GM10248 (cell line): ENCODE measurements at places on chromosomes 2 and 18.

- DNase-seq: peak; percentile 13
Measured at GRCh38 chr18:56511996-56512395, 126.4 kb downstream of the TXNL1 start.

DNA sequence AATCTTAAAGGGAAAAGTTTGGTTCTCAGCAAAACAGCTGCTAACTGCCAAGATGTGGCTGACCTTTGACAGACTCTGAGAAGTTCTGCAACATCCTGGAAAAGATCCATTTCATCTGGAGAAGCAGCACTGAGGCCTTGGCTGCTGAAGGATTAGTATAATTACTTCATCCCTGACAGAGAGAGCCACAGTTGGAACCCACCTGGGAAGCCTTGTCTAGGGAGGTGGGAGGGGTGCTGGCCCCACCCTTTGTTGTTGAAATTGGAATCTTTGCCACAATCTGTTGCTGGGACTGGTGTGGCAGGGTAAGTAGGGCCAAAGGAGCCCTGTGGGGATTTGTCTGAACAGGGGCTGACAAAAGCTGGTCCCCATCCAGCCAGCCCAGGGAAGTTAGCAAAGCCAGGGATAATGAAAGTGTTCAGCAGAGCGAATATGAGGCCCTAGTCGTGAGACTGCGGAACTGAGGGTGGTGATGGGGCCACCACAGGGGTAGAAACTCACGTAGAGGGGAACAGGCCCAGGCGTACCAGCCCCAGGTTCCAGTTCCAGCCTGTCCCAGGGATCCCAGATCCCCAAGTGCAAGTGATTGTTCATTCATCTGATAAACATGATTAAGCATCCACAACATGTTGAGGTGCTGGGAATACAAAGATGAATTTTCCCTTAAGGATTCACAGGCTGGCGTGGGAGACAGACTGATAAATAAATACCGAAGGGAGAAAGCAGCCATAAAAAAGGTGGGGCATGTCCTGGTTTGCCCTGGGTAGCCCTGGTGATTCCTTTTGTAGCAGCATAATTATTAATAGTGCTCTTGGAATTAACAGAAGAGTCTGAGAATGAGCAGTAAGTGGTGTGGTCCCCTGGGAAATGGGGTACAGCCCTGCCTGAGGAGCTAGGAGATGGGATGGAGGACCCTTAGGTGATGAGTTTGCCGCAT, 60.0 kb downstream of the MYO1B start:
- no peak for DNase-seq

- DNase-seq: no peak
Measured at GRCh38 chr18:44290366-44290977, 390.2 kb upstream of the SETBP1 start.

DNA sequence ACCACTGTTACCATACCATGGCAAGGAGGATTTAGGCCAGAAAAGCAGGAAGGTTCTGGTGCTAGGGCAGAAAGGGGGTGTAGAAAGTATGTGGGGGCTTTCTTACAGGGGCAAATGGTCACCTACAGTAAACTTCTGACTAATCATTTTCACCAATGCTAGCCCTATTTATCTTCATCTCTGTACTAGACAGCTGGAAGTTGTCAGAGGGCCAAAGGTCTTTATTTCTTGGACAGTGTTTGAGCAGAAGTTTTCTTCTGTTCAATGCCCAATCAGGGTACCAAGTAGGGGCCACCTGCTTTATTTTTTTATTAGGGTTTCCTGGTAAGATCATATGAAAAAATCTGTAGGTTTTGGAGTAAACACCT, 37.6 kb downstream of the MAP4K4 start:
- DNase-seq: no peak

GRCh38 chr2:144414324-144414845, 105.5 kb downstream of the ZEB2 start:
- DNase-seq: peak; percentile 11
